ENCODE measurements at places on chromosomes 5 and 9.

DNA sequence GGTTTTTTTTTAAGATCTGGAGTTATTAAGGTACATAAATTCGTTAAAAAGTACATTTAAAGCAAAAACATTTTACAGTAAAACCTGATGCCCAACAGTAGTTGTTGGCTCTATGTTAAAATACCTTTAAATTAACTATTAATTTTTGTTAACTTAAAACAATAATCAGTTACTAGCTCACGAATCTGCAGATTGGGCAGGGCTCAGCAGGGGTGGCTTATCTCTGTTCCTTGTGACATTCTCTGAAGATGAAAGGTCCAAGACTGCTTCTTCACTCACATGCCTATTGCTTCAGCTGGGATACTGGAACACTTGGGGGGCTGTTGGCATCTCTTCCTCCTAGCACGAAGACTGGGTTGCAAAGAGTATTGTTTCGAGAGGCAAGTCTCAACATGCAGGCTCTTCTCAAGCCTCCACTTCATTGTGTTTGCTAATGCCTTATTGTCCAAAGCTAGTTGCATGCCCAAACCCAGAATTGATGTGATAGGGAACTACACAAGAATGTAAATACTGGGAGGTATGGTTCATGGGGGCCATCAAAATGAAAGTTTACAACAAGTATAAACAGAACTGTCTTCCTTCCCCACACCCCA lies 46.6 kb downstream of the MAP3K1 start:
- no peak for DNase-seq

- DNase-seq: no peak
These were observed 132.9 kb upstream of the ICE1 start for GRCh38 chr5:5289537-5289936.

DNA sequence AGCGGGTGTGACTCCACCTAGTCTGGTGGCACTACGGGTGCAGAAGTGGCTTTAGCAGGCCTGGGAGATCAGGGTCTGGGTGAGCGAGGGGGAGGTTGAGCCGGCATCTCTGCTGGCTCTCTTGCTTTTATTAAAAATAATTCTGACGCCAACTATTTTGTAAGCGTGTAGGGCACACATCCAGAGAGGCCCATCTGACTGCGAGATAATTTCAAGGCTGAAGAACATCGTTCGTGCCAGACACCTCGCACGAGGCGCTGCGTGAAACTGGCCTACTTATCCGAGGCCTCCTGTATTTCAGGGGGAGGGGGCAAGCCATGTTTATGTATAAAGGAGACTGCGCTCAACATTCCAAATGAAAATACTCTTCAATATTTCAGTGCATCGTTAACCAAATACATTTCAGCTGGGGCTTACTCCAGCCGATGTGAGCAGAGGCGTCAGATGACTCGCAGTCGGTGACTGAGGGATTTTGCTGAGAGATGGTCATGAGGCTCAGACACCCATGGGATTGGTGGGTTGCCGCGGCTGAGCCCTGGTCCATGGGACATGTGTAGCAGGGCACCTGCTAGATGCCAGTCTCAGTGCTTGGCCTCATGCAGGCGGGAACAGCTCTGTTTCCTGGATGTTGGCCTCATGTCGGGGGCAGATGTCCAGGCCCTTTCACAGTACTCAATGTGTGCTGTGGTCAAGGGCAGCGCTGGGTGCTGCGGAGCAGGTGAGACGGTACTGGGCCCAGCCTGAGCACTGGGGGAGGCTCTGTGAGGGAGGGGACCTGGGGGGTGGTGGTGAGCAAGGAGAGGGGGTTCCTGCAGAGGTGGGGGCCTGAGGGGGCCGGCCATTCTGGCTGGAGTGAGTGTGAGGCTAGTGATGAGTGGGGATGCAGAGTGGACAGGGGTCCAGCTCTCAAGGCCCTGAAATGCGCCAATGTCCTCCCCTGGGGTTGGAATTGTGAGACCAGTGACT lies 201.5 kb downstream of the DAB2IP start:
- no peak for DNase-seq

GRCh38 chr5:89401659-89402058 lies 518.7 kb upstream of the MEF2C start:
- DNase-seq: no peak

GRCh38 chr9:70389621-70390266 lies 24.7 kb downstream of the KLF9 start:
- no peak for DNase-seq

GRCh38 chr5:52922384-52922783 lies 66.8 kb upstream of the ITGA2 start:
- no peak for DNase-seq

DNA sequence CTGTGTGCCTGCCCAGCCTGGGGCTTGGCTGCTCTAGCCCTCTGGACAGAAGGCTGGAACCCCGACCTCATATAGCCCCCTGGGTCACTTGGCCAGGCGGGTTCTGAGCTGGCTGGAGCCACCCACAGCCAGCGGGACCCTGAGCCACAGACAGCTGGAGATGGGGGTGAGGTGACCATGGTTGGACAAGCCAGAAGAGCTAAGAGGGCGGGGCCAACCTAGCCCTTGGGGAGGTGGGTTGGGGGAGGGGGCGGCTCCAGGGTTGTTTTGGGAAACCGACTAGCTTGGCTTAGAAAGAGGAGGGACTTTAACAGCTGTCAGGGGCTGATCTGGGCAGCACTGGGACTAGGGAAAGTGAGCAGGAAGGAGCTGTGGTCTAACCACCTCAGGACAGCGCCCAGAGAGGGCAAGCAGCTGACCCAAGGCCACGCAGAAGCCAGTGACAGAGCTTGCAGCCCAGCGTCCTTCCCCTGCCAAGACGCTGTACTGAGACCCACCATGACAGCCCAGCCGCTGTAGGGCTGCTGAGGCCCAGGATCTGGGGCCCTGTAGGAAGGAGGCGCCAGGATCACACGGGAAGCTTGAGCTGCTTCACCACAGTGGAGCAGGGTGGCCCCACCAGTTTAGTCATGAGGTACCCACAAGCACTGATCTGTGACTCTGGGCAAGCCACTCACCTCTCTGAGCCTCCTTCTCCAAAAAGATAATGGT lies 2.2 kb downstream of the AIF1L start:
- no peak for DNase-seq

DNA sequence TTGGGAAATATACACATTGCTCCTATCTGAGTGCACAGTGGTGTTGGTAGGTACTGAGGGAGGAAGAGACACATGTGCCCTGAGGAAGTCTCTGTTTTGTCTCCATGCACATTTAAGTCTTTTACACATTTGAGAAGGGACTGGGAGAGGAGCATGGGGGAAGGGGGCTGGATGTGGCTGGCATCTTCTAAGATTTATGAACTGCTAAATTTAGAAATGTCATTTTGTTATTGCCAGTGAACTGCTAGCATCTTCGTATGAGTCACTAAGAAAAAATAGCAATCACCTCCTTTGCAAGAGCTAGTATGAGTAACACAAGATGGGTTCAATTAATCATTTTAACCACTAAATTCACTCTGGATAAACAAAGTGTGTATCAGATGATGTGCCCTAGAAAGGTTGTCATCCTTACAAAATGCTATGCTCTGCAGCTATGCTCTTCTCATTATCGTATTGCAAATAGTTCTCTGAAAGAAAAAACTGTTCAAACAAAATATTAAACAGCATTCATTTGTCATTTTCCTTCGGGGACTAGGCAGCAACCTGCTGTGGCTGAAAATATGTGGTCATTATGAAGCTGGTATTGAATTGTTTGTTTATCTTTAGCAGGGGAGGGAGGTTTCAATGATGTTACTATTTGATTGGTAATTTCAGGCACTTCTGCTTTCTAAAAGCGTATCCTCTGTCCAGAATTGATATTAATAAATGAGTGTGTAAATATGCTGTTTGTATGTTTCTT lies 236.5 kb downstream of the DMRTA1 start:
- DNase-seq: no peak

DNA sequence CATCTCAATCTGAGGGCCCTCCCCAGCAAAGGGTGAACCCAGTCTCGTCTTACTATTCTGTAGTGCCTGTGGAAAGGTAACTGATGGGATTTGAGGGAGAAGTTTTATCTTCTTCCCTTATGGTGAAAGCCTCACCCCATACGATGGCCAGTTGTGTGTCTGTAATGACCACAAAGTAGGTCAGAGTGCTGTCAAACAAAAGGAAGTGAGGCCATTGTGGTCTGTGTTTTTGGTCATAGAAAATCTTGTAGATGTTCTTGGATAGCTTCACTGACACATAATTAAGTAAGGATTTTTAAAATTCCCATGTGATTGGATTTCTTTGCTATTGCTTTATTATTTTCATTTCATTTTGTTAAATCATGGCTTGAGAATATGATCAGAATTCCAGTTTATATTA lies 505.1 kb upstream of the KLF4 start:
- DNase-seq: no peak
